Sigmoid colon (tissue), 7 donors: ENCODE measurements at places on chromosomes 2 and 18.

DNA sequence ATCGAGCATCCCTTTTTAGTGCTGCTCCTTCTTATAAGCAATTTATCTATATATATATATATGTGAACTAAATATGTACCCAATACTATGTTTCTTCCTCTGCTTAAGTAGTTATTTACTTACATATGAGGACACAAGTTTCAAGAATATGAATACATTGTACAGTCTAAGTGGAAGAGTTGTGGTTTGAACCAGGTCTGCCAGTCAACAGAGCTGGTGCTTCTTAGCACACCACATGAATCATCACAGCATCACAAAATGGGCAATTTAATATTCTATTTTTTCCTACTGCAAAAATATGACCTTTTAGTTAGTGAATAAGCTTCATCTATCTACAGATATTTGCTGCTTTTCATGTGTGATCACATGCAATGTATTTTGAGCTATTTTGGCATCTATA lies 64.4 kb upstream of the SPAG16 start:
- DNase-seq: no peak

DNA sequence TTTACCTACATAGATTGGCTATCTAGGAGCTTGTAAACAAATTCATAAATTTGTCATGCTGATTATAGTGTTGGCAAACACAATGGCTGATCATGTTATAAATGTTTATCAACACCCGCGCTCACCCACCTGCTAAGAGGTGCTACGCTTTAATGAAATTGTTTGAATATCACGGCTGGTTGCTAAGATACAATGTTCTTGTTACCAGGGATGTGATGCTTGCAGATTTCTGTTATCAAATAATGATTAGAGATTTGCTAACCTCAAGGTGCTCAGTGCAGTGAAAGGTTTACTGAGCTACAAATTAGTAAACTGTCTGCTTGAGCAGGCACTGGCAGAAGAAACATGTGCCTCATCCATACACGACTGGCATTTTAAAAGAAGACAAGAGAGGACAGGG lies 160.0 kb upstream of the ZEB2 start:
- no peak for DNase-seq

DNA sequence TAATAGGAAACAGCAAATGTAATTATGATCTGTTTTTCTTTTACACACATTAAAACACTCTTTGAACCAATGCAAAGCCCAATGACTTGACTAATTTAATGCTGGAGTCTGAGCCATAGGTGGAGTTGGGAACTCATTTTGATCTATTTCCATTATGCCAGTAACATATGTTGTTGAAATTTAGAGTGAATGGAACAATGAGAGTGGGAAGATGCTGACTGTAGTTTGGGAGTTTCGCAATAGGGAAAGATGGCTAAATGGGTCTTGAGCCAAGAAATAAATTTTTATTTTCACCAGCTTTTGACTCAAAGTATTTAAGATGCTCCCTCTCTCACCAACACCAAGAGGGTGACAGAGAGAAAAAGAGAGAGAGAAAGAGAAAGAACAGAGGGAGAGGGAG lies 246.7 kb downstream of the DLGAP1 start:
- DNase-seq: no peak

GRCh38 chr18:2406544-2406943 lies 164.8 kb downstream of the METTL4 start:
- no peak for DNase-seq

GRCh38 chr18:10454681-10455557 lies 484 bp downstream of the APCDD1 start:
- DNase-seq: no peak

DNA sequence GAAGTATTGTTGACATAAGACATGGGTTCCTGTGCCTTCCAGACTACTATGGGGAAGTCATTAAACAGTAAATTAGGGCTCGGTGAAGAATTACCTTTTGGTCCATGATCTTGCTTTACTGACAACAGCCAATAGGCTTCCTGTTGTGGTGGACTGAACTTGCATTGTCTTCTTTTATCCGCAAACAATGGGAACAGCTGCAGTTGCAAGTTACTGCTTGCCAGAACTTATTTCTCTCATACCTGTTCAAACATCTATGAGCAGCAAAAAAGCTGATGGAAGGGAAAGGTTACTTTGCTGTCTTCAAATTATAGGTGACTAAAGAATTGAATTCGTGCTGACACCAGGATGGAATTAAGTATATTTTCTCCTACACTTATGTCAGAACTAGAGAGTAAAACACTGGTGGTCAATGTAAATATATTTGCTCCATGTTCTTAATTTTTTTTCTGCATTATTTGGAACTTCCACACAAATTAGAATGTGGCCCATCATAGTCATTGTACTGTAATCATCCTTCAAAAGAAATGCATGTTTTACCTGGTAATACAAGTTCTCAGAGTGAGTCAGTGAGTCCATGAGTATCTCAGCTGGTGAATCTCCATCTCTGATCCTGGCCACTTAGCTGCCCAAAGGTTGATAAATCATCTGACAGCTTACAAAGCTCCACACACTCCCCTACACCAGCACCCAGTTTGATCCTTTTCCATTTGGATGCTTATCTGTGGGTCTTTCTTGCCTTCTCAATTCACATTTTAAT lies 37.3 kb upstream of the RNF152 start:
- DNase-seq: no peak

DNA sequence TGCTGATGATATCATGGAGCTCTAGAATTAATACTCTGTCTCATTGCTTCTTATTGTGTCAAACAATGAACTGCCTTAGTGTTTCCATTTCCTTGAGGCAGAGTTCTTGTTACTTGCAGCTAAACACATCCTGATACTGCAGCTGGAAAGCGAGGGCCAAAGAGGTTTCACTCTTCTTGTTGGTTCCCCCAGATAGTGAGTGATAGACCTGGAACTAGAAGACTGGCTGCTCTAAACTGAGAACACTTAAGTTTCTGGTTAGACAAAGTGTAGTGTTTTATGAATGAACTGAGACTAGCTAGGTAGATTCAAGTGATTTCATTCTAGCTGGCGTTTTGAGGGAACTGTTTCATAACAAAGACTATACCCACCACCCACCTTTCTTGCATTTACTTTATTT lies 321.7 kb downstream of the TXNL1 start:
- DNase-seq: no peak

GRCh38 chr2:172109988-172110811 lies 7.5 kb upstream of the DLX2 start:
- no peak for DNase-seq
